Stimulated activated CD4-positive, alpha-beta T cell treated with anti-CD3 and anti-CD28 coated beads, TNF-alpha, amount 100 ng/mL, for 48 hours (primary cell): ENCODE measurements at places on chromosomes 1 and 21.

DNA sequence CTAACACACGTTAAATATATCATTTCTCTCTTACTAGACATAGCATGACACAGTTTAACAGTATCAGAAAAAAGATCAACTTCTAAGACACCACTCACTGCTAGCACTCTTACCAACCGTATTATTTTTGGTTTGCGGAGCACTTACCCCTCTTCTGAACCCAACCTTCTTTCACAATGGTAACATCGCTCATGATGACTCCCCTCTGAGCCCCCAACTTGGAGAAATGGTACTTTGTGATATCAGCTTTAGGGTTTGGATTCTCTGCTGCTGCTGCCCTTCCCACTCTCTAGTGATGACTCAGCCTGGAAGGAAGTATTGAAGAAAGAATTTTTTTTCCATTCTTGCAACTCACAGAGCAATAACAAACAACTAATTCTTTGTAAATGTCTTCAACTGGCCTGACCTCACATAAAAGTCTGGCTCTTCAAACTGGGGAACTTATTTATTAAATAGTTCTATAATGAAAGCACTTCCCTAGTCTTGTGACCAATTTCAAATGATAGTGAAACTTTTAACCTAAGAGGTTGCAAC, 7.0 kb downstream of the AKT3 start:
- DNase-seq: no peak

- no peak for DNase-seq
Measured at GRCh38 chr1:34625521-34626015, 129.3 kb upstream of the GJB5 start.

DNA sequence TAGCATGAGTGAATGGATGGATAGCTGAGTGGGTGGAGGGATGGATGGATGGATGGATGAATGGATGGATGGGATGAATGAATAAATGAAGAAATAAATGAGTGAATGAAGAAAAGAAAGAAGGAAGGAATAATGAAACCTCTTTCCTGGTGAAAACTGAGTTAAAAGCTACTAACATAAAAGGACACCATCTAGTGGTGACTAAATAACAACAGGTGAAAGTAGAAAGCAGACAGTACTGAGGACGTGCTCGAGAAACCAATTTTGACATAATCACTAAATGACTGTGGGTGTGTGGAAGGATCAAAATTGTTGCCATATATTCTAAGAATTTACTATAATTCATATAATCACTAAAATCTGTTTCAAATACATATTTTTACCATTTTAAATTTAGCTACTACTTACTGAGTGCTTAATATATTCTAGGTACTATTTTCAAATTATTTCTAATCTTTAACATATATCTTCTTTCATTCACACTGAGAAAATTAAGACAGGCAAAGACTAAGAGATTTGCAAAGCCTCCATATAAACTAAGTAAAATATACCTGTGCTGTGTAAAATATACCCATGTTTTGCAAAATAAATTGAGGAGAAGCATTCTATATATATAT, 522.9 kb downstream of the LRRIQ3 start:
- DNase-seq: no peak

DNA sequence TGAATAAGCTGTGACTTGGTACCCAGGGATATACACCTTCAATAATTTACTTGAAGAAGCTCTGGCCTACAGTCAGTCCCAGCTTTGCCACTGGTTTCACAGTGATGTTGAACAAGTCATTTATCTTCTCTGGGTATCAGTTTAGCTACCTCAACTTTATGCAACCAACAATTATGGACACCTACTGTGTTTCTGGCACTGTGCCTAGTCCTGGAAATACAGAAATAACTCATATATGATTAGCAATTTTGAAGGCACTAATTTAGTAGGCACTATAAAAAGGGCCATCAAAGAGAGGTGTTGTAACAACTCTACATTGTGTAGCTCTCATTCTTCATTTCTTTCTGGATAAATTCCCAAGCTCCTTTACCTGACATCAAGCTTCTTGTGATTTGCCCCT, 88.6 kb upstream of the SPATA6 start:
- DNase-seq: no peak

- no peak for DNase-seq
Measured at GRCh38 chr21:36075171-36075570, 5.3 kb downstream of the CBR1 start.

DNA sequence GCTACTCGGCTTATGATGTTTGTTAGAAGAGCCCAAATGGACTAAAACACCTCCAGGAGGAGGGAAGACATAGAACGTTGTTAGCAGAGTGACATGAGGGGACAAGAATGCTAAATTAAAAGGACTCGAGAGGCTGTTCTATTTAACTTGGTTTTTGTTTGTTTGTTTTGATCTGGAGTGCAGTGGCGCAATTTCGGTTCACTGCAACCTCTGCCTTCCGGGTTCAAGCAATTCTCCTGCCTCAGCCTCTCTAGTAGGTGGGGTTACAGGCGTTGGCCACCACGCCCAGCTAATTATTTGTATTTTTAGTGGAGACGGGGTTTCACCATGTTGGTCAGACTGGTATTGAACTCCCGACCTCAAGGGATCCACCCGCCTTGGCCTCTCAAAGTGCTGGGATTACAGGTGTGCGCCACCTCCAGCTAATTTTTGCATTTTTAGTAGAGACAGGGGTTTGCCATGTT, 5.1 kb upstream of the HNRNPU start:
- no peak for DNase-seq

GRCh38 chr21:17454315-17455027, 58.4 kb upstream of the CXADR start:
- DNase-seq: peak; percentile 46

GRCh38 chr1:145962157-145963102, 1.9 kb downstream of the ANKRD34A start:
- DNase-seq: no peak

DNA sequence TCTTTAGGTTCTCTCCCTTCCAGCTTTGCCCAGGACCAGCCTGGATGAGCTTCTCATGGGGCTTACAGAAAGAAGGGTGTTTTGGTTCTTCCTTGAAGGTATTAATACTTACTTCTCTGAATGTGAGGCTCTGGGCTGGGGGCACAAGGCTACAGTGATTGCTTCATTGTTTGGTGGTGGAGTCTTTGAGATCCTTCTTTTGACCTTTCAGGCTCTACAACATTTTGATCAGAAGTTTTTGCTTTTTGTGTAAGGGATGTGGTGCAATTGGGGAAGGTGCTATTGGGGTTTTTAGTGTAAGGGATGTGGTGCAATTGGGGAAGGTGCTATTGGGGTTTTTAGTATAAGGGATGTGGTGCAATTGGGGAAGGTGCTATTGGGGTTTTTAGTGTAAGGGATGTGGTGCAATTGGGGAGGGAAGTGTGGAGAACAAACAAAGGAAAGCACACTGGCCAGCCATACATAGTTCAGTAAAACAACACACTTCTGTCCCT, 103.6 kb upstream of the IVNS1ABP start:
- no peak for DNase-seq

GRCh38 chr1:226135059-226135651, 51.4 kb downstream of the ACBD3 start:
- DNase-seq: no peak

DNA sequence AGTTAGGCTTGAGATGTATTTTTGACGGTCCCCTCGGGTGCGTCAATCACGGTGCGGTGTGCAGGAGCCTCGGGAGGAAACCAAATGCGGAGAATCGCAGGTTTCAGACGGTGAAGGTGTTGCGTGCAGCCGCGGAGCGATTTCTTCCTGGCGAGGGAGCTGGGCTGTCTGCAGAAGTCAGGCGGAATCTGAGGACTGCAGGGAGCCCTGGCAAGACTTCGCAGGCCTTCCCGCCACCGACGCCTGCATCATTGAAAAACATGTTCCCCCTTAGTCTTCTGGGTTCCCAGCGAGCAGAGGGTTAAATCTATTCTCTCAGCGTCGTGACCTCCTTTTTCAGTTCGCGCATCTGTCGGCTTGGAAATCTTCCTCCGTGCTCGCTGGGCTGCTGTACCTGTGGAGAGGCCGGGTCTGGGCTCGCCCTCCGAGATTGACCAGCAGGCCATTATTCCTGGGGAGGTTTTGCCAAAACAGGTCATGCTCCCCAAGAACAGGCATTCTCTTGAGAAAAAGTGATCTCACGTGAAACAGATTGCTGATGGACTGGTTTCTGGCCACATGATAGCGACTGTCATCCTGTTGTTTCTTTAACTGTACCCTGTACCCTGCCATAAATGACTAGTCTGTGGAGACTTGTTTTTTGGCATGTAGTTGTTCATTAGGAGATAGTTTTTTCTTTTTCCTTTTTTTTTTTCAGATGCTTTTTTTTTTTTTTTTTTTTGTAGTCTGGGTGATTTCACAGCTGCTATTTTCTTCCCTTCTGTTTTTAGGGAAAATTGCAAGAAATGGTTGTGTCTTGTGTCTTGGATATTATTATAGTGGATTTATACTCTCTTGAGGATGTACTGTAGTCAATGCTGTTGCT, 894 bp downstream of the EPB41 start:
- no peak for DNase-seq

GRCh38 chr1:154955039-154955717, 721 bp downstream of the PBXIP1 start:
- peak; percentile 64 for DNase-seq

DNA sequence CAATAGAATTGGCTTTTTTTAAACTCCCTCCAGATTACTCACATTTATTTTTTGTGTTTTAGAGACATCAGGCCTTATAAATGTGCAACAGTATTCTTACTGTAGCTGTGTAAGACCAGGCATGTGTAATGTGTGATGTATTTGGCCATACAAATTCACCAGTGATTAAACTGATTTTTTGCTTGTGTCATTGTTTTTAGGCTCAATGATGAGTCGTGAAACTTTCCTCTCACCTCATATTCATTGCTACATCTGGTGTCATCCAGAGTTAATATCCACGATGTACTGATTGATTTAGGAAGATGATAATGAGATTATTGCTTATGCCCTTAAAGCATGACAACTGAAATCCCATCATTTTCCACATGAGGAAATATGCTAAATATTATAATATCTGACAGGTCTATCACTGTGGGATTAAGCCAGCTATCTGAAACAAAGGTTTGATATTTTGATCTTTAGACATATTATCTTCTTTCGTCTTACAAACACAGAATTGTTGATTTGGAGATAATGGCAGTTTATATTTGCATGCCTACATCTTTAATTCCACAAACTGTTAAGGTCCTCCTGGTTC, 487.9 kb downstream of the PTBP2 start:
- no peak for DNase-seq

- no peak for DNase-seq
Measured at GRCh38 chr1:57463343-57463742, 39.5 kb upstream of the DAB1 start.

DNA sequence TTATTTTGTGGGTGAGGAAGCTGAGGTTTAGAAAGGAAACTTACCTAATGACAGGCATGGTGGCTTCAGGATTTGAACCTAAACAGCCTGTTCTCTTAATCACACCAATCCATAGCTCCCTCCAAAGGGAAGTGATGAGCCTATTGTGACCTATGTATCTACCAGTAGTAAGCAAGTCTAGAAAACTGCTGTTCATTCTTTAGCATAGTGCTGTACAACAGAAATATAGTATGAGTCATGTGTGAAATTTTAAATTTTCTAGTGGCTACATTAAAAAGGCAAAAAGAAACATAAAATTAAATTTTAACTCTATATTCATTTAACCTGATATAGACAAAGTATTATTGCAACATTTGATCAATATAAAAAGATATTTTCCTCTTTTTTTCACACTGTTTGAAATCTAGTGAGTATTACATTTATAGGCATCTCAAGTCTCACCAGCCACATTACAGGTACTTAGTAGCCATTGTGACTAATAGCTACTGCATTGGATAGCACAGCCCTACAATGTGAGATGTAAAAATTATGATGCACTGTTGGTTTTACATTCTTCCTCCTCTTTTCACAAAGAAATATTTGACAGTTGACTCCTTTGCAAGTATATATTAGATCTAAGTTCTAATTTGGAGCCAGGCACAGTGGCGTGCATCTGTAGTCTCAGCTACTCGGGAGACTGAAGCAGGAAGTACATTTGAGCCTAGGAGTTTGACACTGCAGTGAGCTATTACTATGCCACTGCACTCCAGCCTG, 16.6 kb downstream of the IPO9 start:
- DNase-seq: no peak

- DNase-seq: no peak
Measured at GRCh38 chr21:31501926-31502325, 157.6 kb upstream of the SOD1 start.

GRCh38 chr1:160069460-160070231, at the start of gene KCNJ10:
KCNJ10 (minus strand) TSS chr1:160070160; CDS start chr1:160042532, 27,628 bp downstream.
- DNase-seq: no peak

- no peak for DNase-seq
Measured at GRCh38 chr1:116107371-116107770, 3.8 kb upstream of the MAB21L3 start.
